ENCODE measurements at places on chromosomes 12 and 14.

- DNase-seq = no peak
Observed at GRCh38 chr12:75759196-75759595, 247.8 kb upstream of the KRR1 start.

- no peak for DNase-seq
Observed at GRCh38 chr14:102316338-102316742, 3.2 kb upstream of the ZNF839 start.

DNA sequence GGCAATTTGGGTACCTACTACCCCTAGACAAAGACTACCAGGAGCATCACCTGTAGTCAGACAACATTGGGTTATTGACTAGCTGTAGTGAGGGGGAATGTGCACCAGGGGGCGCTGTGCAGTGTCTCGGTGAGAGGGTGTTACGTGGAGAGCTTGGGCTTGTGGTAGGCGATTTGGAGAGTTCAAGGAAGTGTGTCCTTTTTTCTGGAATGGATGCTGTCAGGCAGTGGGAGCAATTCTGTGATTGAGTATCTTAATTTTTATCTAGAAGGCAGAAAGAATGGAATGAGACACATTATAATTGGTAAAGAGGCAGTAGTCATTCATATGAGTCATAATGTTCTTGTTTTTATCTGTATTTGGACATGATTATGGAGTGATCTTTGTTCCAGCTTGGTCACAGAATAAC, 187.7 kb downstream of the GALC start:
- peak; percentile 16 for DNase-seq

DNA sequence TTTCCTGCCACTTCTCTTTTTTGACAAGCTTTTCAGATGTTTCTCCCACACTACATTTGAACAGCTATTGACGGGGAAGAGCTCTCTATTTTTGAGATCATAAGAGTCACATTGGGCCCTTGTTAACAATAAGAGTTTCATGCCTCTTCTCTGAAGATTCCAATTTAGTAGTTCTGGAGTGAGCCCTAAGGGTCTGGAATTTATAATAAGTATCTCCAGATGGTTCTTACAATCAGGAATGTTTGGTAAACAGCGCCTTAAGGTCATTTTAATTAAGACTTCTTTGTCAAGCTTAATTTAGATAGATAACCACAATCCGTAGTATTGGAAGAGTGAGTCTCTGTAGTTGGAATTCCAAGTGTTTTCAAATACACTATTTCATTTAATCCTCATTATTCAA, 60.6 kb upstream of the HECTD1 start:
- no peak for DNase-seq

GRCh38 chr14:57811998-57812546, 53.8 kb downstream of the SLC35F4 start:
- DNase-seq = no peak

DNA sequence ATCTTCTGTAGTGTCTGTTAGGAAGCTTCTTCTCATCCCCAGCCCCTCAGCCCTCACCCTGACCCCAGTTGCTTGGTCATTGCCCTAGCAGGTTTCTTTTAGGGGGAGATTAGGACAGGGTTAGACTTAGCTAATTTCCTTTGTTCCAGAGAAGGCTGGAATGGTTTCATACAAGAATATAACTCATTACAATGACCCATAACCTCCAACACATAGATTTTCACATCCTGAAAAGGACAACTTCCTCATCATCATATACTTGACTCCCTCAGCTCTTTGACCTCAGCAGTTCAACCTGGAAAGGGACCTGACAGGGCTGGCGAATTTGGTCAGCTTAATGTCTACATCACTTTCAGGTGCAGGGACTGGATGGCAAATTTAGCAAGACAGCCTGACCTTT, 8.0 kb upstream of the BHLHE41 start:
- DNase-seq = no peak

DNA sequence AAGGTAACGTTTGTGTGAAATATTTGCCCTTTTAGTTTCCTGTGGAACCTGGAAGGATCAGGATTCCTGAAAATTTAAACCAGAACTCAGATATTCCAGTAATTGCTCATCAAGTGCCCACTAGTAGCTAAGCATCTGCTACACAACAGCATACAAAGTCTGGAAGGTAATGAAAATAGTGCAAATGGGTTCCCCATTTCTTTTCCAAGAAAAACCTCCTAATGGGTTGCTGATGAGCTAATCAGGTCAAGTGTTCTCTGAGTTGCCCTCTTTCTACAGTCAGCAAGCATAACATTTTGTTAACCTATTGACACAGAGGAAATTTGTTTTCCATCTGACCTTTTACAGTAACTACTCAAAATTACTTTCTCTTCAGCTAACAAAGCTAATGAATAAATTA, 83.6 kb upstream of the PMCH start:
- no peak for DNase-seq

DNA sequence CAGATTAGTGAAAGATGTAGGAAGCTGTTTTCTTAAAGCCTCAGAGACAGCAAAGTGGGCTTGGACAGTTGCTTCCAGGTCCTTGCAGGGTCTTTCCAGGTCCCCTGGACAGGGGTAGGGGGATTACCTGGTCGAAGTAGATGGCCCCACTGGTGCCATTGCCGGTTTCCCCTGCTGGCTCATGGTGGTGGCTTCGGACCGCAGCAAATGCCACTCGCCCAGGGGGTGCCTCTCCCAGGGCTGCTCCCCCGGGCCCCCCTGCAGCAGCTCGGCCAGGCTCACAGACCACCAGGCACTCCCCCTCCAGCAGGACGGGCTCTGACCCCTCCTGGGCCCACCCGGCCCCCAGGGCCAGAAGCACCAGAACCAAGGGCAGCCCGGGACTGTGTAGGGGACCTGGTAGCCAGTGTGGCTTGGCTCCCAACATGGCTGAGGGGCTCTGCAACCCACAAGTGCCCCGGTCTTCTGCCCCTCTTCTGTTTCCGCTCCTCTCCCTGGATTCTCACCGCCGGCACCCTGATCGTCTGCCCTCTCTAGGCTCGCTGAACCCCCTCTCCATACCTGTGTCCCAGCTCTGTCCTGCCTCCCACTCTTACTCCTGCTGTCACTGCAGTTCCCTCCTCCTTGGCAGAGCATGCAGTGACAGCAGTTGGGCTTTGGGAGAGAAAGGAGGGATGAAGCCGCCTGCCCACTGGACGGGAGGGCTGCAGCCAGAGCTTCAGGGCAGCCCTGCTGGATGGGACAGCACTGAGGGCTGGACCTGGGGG, 657 bp downstream of the CBLN3 start:
- no peak for DNase-seq

DNA sequence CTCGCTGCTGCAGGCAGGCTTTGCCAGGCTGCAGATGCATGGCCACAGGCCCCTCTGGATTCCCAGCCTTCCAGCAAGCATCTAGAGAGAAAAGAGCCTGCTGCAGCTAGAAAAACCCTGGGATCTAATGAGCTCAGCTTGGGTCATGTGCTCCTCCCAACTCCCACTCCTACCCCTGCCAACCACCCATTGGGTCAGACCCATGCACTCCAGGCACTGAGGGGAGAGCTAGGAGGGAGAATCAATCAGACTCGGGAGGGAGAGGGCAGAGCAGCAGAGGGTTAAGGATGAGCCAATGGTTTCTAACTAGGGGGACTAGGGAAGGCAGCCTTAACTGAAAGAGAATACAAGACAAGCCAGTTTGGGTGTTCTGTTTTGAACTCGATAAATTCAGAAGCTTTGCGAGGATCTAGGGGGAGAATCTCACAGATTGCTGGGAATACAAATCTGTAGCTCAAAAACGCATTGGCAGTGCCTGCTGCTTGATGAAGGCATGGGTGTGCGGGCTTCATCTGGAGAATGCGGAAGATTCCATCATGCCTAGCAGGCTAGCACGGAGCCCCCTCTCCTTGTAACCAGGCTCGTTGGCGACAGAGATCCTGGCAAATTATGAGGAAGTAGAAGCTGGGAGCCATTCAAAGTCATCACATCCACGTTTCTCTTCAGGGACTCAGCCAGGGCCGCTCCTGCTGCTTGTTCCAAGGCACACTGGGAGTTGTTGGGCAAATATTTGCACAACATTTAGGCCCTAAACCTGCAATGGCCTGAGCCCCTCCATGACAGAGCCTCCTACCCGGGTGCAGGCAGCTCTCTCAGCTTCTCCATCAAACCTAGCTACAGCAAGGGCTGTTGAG, 56.4 kb downstream of the VCPKMT start:
- DNase-seq = no peak

DNA sequence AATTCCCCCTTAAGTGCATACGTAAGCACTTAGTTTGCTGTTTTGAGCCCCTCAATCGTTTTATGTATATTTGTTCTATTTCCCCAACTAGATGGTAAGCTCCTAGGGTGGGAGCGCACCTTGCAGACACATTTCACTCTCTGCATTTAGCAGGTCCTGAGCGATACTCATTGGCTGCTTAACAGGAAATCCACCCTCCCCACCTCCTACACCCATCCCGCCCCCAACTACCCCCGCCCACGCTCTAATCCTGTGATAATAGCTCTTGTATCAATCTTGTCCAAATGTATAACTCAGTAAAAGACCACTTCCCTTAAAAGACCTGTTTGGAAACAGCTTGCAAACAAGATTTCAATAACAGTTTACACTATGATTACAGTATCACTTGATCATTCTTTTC, 8.1 kb downstream of the LPAR5 start:
- no peak for DNase-seq

GRCh38 chr12:92047393-92047826, 98.2 kb downstream of the BTG1 start:
- DNase-seq = no peak

- no peak for DNase-seq
Observed at GRCh38 chr12:52022841-52023181, 16.1 kb downstream of the TAMALIN start.

- DNase-seq = no peak
Observed at GRCh38 chr12:89208661-89209096, 143.6 kb downstream of the DUSP6 start.

DNA sequence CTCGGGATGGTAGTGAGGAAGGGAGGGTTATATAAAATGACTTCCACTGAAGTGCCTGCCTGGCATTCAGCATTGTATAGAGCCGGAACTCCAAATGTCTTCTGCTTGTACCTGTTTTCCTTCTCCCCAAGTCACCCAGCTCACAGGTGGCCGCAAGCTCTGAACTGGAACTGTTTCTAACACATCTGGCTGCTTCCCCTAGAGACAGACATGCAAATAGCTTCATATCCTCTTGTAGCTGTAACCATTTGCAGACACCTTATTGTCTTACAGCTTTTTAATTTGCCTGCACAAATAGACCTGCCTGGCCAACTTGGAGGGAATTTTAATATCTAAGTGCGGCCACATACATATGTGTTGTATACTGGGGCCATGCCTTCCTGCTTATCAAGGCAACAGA, 126.0 kb downstream of the CHST11 start:
- no peak for DNase-seq

- DNase-seq = no peak
Observed at GRCh38 chr12:119710374-119710964, 42.5 kb downstream of the PRKAB1 start.

GRCh38 chr14:33432407-33433023, 493.8 kb downstream of the NPAS3 start:
- no peak for DNase-seq

- no peak for DNase-seq
Observed at GRCh38 chr14:104678901-104679705, 10.3 kb upstream of the INF2 start.

DNA sequence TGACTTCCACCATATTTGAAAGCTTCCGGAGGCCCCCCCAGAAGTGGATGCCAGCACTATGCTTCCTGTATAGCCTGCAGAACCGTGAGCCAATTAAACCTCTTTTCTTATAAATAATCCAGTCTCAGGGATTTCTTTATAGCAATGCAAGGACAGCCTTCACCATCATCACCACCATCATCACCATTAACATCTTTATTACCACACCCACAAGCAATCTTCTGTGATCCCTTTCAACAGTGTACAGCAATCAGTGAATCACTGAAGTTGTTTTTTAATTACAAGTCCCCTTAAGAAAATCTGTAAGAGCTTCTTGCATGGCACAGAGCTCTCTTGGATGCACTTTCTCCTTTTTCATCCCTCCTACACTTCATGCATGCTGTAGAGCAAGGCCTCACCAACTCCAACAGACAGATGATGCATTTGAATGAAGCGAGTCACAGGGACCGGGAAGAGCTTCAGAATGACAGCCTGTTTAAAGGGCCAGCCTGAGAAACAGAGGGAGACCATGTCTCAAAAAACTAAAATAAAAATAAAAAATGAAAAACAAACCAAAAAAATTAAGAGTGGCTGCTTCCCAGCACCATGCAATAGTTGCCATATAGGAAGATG, 83.6 kb upstream of the VASH1 start:
- no peak for DNase-seq

GRCh38 chr12:67517181-67517887, 131.2 kb upstream of the DYRK2 start:
- no peak for DNase-seq

Data from stimulated activated CD4-positive, alpha-beta T cell treated with anti-CD3 and anti-CD28 coated beads, Interleukin-15, amount 100 ng/mL, for 1 hour (primary cell).